ENCODE measurements at places on chromosomes 13 and 19.

- H3K27ac ChIP-seq, result no peak overlapping the region
- H3K27me3 ChIP-seq, result no peaks in the 10 kb centered on the region
- H3K4me1 ChIP-seq, result no peaks in the 10 kb centered on the region
- no peak for DNase-seq
- H3K36me3 ChIP-seq, result no peaks in the 10 kb centered on the region
These were observed 1384.1 kb downstream of the UQCRFS1 start for GRCh38 chr19:27828829-27829228.

DNA sequence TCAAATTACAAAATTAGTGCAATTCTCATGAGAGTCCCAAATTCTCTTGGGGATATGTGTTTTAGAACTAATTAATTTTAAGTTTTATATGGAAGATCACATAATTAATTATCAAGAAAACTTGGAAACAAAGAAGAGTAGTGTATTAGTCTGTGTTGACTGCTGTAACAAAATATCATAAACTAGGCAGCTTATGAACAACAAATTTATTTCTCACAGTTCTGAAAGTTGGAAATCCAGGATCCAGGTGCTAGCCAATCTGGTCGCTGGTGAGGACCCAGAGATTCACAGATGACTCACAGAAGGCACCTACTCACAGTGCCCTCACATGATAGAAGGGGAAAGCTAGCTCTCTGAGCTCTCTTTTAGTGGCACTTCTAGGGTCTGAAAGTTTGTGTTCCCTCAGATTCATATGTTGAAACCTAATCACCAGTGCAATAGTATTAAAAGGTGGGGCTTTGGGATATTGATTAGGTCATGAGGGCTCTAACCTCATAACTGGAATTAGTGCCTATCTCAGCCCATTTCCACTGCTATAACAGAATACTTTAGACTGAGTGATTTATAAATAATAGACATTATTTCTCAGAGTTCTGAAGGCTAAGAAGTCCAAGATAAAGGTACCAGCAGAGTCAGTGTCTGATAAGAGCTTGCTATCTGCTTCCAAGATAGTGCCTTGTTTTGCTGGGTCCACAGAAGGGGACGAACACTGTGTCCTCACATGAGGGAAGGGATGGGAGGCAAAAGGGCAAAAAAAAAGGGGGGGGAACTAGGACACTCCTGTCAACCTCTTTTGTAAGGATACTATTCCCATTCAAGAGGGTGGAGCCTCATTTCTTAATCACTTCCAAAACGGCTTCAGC lies 1.5 kb upstream of the ARGLU1 start:
- H3K4me3 ChIP-seq, result no peak overlapping the region
- H3K36me3 ChIP-seq, result peaks cover 18% of the 10 kb centered on the region
- H3K27ac ChIP-seq, result no peak overlapping the region
- no peaks in the 10 kb centered on the region for H3K27me3 ChIP-seq
- peaks cover 37% of the 10 kb centered on the region for H3K4me1 ChIP-seq

DNA sequence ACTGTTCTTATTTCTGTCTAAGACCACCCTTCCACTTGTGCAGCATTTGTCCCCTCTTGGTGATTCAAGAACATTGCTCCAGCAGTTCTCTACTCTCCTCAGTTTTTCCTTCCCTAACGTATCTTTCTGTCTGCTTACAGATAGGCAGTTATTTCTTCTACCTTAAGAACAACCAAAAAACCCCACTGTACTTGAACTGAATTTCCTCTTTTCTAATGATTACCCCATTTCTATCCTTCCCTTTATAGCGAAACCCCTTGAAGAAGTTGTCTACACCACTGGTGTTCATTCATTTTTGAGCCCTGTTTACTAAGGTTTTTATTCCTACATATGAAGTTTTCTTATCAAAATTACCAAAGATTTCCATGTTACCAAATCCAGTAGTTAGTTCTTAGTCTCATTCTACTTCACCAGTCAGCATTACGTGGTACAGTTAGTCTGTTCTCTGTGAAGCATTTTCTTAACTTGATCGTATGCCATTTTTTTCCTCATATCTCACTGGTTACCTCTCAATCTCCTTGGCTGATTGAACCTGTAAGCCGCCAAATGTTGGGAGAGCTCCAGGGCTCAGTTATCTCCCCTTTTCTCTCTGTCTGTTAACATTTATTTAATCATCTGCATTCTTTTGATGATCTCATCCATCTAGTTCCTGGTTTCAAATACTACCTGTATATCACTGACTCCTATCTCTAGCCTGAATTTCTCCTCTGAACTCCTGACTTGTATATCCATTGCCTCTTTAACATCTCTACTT lies 9.0 kb downstream of the LSM14A start:
- no peak for DNase-seq
- peak overlapping the region; percentile 6 for H3K27ac ChIP-seq

- H3K4me3 ChIP-seq, result no peak overlapping the region
- H3K36me3 ChIP-seq, result no peaks in the 10 kb centered on the region
- DNase-seq, result no peak
These were observed 304.9 kb upstream of the NBEA start for GRCh38 chr13:34637138-34637537.

- no peak overlapping the region for H3K27ac ChIP-seq
- H3K4me3 ChIP-seq, result no peak overlapping the region
- H3K36me3 ChIP-seq, result no peaks in the 10 kb centered on the region
- no peaks in the 10 kb centered on the region for H3K27me3 ChIP-seq
- H3K4me1 ChIP-seq, result no peaks in the 10 kb centered on the region
These were observed 87.7 kb downstream of the LHFPL6 start for GRCh38 chr13:39515224-39515714.

GRCh38 chr19:49718511-49718910 lies 27.6 kb downstream of the CPT1C start:
- H3K27me3 ChIP-seq, result no peaks in the 10 kb centered on the region
- peaks cover 3% of the 10 kb centered on the region for H3K36me3 ChIP-seq
- peaks cover 23% of the 10 kb centered on the region for H3K4me1 ChIP-seq
- DNase-seq, result no peak

DNA sequence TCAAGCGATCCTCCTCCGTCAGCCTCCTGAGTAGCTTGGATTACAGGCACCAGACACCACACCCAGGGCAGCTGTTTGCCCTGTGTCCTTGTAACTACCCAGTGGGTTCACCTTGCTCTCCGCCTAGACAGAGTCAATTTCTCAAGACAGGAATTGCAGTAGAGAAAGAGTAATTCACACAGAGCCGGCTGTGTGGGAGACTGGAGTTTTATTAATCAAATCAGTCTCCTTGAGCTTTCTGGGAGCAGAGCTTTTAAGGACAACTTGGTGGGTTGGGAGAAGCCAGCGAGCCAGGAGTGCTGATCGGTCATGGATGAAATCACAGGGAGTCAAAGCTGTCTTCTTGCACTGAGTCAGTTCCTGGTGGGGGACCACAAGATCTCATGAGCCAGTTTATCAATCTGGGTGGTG lies 20.6 kb upstream of the ADGRE1 start:
- no peak overlapping the region for H3K4me3 ChIP-seq
- no peak overlapping the region for H3K27ac ChIP-seq

- no peak overlapping the region for H3K27ac ChIP-seq
- peaks cover 4% of the 10 kb centered on the region for H3K4me1 ChIP-seq
- peak; percentile 84 for DNase-seq
- H3K36me3 ChIP-seq, result peaks cover 5% of the 10 kb centered on the region
- no peak overlapping the region for H3K4me3 ChIP-seq
These were observed 34.4 kb downstream of the PIP5K1C start for GRCh38 chr19:3665681-3666544.

DNA sequence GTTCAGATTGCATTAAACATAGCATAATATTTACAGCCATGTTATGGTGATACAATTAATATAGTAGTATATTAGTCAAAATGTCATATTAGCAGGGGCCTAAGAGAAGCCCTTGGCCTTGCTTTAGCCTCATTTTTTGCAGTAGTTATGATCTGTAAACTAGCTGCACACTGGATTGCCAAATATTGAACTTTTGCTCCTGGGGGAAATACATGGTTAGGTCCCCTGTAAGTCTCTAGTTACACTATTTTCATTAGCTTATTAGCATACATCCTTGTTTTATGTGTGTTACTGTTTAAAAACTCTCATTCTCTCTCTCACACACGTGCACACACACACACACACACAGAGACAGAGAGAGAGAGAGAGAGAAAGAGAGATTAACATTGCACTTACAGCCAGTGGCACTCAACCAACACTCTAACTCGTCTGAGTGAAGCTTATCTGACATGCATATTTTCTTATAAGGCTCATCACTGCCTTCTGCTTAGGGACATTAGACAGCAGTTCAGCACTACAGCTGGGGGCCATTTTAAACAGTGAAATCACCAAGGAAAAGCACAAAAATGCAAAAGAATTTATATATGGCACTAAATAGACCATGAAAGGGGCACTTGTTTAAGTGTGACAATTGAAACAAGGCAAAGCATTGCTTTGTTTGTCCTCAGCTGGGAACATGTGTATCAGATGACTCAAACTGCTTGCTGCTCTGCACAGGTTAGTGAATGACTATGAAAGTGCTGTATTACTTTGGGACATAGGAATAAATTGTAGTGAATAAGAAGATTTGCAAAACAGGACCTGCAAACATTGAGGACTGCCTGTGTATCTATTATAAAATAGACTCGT lies 278.7 kb downstream of the GPC6 start:
- DNase-seq, result no peak
- no peak overlapping the region for H3K4me3 ChIP-seq
- no peak overlapping the region for H3K27ac ChIP-seq
- H3K36me3 ChIP-seq, result no peaks in the 10 kb centered on the region
- no peaks in the 10 kb centered on the region for H3K4me1 ChIP-seq

GRCh38 chr13:80550971-80551441 lies 210.1 kb upstream of the SPRY2 start:
- H3K27ac ChIP-seq, result no peak overlapping the region

DNA sequence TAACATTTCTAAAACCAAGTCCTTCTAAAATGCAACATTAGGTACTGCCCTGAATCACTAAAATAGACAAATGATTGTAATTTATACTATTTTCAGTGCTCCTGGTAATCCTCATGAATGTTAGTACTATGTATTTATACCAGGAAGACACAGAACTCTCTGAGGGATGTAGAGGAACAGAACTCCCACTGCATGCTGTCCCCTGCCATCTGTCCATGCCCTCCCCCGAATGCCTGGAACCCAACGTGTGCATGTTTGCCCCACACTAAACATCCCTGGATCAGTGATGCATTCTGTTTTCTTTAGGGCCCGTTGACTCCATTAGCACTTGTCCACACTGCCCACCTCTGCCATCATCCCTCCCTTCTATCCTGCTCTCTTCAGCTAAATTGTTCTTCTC lies 26.5 kb downstream of the ENOX1 start:
- H3K4me3 ChIP-seq, result no peak overlapping the region
- H3K36me3 ChIP-seq, result no peaks in the 10 kb centered on the region
- H3K4me1 ChIP-seq, result no peaks in the 10 kb centered on the region
- H3K27me3 ChIP-seq, result peaks cover 9% of the 10 kb centered on the region
- no peak for DNase-seq

DNA sequence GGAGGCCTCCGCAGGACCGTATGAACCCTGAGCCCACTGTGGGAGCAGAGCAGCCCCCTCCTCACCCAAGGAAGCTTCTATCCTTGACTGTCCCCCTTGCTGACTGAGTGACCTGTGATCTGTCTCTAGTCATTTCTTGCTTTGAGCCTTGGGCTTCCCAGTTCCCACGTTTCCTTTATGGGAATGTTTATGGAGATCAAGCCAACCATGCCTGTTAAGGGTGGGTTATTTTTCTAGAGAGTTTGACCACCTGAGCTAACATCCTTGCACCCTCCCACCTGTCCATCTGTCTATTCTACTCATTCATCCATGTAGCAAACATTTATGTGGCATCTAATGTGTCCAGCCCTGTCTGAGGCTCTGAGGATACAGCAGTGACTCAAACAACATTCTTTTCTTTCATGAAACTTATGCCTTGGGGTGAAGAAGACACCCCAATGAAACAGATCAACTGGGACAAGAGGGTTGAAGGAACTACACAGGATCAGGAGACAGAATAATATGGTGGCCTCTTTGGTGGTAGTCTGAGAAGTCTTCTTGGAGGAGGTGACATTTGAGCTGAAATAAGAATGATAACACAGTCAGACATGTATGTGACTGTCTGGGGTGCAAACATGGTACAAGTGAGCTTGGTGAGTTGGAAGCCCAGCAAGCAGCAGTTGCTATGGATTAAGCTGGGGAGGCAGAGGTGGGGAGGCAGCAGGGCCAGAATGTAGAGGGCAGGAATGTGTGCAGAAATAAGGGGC lies 30.5 kb downstream of the CERS4 start:
- H3K27ac ChIP-seq, result no peak overlapping the region
- H3K27me3 ChIP-seq, result no peaks in the 10 kb centered on the region
- H3K4me3 ChIP-seq, result no peak overlapping the region

GRCh38 chr13:37741536-37741935 lies 128.0 kb downstream of the TRPC4 start:
- H3K4me1 ChIP-seq, result no peaks in the 10 kb centered on the region
- H3K27ac ChIP-seq, result no peak overlapping the region
- DNase-seq, result no peak
- H3K4me3 ChIP-seq, result no peak overlapping the region
- no peaks in the 10 kb centered on the region for H3K27me3 ChIP-seq

DNA sequence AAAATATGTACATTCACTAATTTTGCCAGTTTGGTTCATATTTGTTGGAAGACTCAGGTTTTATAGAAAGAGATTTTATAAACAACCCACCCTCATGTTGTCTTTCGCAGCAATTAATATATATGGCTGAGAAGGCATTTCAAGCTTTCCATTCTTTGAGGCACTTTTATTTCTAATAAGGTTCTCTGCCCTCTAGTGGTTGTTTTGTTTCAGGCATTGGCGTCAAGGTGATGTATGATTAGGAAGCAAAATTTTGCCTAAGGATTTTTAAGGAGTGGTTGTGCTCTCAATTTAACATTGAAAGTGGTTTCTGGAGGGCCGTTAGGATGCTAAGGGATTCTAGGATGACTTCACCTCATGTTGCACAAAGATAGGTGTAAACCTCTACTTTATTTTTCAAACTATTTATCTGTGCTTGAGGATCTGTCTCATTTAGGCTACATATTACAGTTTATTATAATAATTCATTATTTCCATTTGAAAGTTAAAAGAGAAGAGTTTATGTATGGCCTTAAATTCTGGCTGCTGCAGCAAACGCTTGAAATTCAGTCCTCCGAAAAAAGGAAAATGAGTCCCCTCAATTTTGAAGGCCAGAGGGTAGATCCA lies 35.9 kb downstream of the OXGR1 start:
- H3K27ac ChIP-seq, result no peak overlapping the region
- no peaks in the 10 kb centered on the region for H3K27me3 ChIP-seq
- DNase-seq, result no peak
- H3K36me3 ChIP-seq, result no peaks in the 10 kb centered on the region
- H3K4me3 ChIP-seq, result no peak overlapping the region

DNA sequence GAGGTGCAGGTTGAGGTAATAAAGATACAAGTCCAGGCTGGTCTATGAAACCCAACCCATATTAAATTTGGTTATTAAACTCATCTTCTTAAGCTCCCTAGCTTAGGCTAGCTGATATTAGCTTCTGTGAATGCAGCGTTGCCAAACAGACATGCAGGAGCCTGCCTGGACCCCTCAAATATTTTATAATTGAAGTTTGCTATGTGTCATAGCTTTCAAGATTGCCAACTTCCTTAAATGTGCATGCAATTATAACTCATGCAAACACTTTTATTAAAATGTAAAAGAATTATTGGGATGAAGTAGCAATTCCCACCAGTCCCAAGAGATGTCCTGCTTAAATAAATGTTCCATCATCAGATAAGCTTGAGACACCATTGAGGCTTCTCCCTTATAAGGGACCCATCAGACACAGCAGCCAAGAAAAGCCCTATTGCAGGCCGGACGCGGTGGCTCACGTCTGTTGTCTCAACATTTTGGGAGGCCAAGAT lies 51.3 kb downstream of the MBNL2 start:
- H3K4me3 ChIP-seq, result no peak overlapping the region
- H3K27ac ChIP-seq, result no peak overlapping the region
- no peak for DNase-seq
- H3K36me3 ChIP-seq, result peaks cover 17% of the 10 kb centered on the region
- no peaks in the 10 kb centered on the region for H3K27me3 ChIP-seq

GRCh38 chr19:35935911-35936737 lies at the start of gene LRFN3:
Gene LRFN3 (plus strand): TSS chr19:35936374. CDS start chr19:35939426, 3,052 bp downstream.
- peaks cover 38% of the 10 kb centered on the region for H3K4me1 ChIP-seq
- H3K27ac ChIP-seq, result no peak within 1 kb of the TSS
- H3K27me3 ChIP-seq, result no peaks in the 10 kb centered on the region
- H3K36me3 ChIP-seq, result peaks cover 8% of the 10 kb centered on the region

Measured in activated naive CD4-positive, alpha-beta T cell treated with anti-CD3 and anti-CD28 coated beads, Interleukin-2, amount 10 ng/mL, durations not matched to agents 7 days and 5 days (primary cell).